Memory B cell (primary cell): ENCODE measurements at places on chromosomes 16 and 17.

DNA sequence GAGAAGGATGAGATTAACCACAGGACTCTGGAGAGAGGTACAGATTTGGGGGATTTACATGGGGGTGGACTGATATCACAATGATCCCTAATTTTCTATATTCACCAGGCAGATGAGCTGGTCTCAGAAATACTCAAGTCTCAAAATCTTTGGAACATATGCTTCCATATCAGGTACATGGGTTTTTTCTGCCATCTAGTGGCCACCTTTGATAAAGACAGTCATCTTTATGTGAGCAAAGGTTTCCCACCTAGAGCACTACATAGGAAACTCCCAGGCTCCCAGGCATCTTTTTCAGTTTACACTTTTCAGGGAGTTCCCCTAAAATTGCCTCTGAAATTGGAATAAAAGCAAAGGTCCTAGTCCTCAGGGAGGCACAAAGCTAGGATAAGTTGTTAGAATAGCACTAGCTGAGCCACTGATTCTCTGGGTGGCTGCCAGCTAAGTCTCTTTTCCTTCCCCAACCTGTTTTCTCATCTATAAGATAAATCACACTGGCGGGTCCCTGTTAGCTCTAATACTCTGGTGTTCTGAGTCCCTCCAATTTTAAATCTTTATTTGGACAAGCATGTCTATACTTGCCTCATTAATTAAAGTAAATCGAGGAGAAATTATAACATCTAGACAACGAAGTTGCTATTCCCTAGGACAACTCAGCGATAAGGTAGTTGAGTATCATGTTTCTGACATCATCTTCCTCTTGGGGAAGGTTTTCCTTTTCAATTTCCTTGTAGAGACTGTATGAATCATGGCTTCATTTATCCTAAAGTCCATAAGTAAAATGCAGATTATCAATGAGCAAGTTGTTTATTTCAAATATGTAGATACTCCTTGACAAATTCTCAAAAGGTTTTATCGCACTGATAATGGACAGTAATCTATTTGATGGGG, 19.0 kb upstream of the MON1B start:
- H3K4me1 ChIP-seq, result no peaks in the 10 kb centered on the region
- H3K4me3 ChIP-seq, result no peak overlapping the region
- H3K36me3 ChIP-seq, result no peaks in the 10 kb centered on the region
- no peak overlapping the region for H3K27ac ChIP-seq

- H3K27me3 ChIP-seq, result peaks cover 3% of the 10 kb centered on the region
- H3K36me3 ChIP-seq, result no peaks in the 10 kb centered on the region
- H3K27ac ChIP-seq, result no peak overlapping the region
- no peaks in the 10 kb centered on the region for H3K4me1 ChIP-seq
Observed at GRCh38 chr16:14036889-14037288, 34.2 kb upstream of the MRTFB start.

- H3K4me1 ChIP-seq, result no peaks in the 10 kb centered on the region
- H3K27ac ChIP-seq, result no peak overlapping the region
- no peaks in the 10 kb centered on the region for H3K36me3 ChIP-seq
- no peak for DNase-seq
Observed at GRCh38 chr16:63980763-63981162, 1141.1 kb downstream of the CDH11 start.

- peaks cover 15% of the 10 kb centered on the region for H3K4me1 ChIP-seq
- no peak for DNase-seq
- no peak overlapping the region for H3K27ac ChIP-seq
- peaks cover 17% of the 10 kb centered on the region for H3K36me3 ChIP-seq
- H3K27me3 ChIP-seq, result no peaks in the 10 kb centered on the region
Observed at GRCh38 chr17:18093616-18094408, 6.1 kb downstream of the DRG2 start.

GRCh38 chr17:74584292-74585060, 7.6 kb downstream of the CD300LD start:
- peaks cover 2% of the 10 kb centered on the region for H3K4me1 ChIP-seq
- DNase-seq, result no peak
- no peaks in the 10 kb centered on the region for H3K36me3 ChIP-seq
- peaks cover 12% of the 10 kb centered on the region for H3K27me3 ChIP-seq

DNA sequence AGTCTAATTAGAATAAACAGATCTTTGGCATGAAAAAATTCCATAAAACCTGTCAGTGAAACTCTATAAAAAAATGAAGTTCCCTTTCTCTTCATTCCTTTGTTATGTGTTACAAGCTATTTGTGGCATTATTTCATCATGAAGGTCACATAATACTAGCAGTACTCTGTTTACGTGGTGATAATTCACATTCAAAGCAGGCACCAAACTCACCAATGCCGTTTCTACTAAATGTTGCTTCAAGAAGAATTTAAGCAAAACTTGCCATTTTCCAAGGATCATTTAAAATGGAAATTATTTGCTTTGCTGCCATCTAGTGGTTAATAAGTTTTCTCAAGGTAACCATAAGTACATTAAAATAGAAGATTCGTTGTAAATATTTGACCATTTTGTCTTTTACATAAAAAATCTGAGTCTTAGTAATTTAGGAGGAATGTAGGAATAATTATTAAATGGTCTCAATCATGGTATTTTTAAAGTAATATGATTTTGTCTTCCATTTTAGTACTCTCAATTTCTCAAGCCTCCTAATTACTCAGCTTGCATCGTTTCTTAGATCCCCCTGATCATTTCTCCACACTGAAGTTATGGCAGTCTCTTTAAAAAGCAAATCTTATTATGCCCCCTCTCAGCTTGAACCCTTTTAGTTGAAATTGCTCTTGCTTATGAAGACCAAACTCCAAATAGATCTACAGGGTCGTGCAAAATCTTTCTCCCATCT, 80.8 kb downstream of the OMG start:
- no peak overlapping the region for H3K27ac ChIP-seq
- no peaks in the 10 kb centered on the region for H3K4me1 ChIP-seq
- no peak overlapping the region for H3K4me3 ChIP-seq
- no peaks in the 10 kb centered on the region for H3K27me3 ChIP-seq

DNA sequence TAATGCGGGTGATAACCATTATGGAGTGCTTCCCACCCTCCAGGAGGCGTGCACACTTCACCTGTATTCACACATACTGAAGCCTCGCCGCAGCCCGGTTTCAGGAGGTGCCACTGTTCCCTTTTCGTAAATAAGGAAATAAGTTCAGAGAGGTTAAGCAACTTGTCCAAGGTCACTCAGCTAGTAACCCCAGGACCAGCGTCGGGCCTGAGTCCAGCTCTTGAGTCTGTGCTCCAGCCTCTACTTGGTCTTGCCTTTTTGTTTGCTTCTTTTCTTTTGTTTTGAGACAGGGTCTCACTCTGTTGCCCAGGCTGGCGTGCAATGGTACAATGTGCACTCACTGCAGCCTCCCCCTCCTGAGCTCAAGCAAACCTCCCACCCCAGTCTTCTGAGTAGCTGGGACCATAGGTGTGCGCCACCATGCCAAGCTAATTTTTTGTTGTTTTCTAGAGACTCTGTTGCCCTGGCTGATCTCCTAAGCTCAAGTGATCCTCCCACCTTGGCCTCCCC, 63.5 kb upstream of the CIBAR2 start:
- peaks cover 39% of the 10 kb centered on the region for H3K27me3 ChIP-seq
- DNase-seq, result no peak
- H3K27ac ChIP-seq, result no peak overlapping the region
- no peaks in the 10 kb centered on the region for H3K4me1 ChIP-seq
- H3K36me3 ChIP-seq, result no peaks in the 10 kb centered on the region
- no peak overlapping the region for H3K4me3 ChIP-seq

GRCh38 chr17:82519971-82520903, 705 bp downstream of the FOXK2 start:
- H3K36me3 ChIP-seq, result no peaks in the 10 kb centered on the region
- peaks cover 16% of the 10 kb centered on the region for H3K4me1 ChIP-seq
- H3K27me3 ChIP-seq, result no peaks in the 10 kb centered on the region
- peak overlapping the region; percentile 96 for H3K4me3 ChIP-seq

GRCh38 chr17:8185582-8186445, 4.2 kb downstream of the BORCS6 start:
- H3K4me1 ChIP-seq, result peaks cover 7% of the 10 kb centered on the region
- DNase-seq, result peak; percentile 94
- no peak overlapping the region for H3K4me3 ChIP-seq
- H3K27me3 ChIP-seq, result no peaks in the 10 kb centered on the region
- no peaks in the 10 kb centered on the region for H3K36me3 ChIP-seq

- no peak overlapping the region for H3K27ac ChIP-seq
- peaks cover 14% of the 10 kb centered on the region for H3K4me1 ChIP-seq
- DNase-seq, result no peak
- peaks cover 13% of the 10 kb centered on the region for H3K36me3 ChIP-seq
- H3K27me3 ChIP-seq, result no peaks in the 10 kb centered on the region
Observed at GRCh38 chr17:8253801-8254200, 4.7 kb downstream of the PFAS start.

- H3K27ac ChIP-seq, result no peak overlapping the region
- DNase-seq, result no peak
- H3K4me1 ChIP-seq, result peaks cover 29% of the 10 kb centered on the region
- H3K36me3 ChIP-seq, result peaks cover 16% of the 10 kb centered on the region
- no peak overlapping the region for H3K4me3 ChIP-seq
- H3K27me3 ChIP-seq, result no peaks in the 10 kb centered on the region
Observed at GRCh38 chr16:12310286-12310685, 333.8 kb downstream of the SNX29 start.

GRCh38 chr17:73516431-73516830, 127.8 kb downstream of the SDK2 start:
- no peak for DNase-seq
- peaks cover 1% of the 10 kb centered on the region for H3K36me3 ChIP-seq
- H3K4me1 ChIP-seq, result peaks cover 12% of the 10 kb centered on the region
- no peak overlapping the region for H3K4me3 ChIP-seq

DNA sequence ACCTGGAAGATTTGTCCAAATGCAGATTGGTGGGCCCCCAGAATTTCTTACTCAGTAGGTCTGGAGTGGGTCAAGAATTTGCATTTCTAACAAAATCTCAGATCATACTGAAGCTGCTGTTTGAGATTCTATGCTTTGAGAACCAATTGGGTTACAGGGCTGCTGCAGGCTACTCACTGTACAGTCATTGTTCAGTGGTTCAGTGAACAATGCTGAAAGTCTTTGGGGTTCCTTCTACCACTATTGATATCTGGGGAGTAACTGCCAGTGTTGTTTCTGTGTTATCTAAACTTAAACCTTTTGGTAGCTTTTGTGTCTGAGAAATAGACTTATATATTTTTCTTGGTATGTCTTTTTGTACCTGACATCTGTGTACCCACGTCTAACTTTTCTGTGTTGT, 187.5 kb downstream of the TANC2 start:
- H3K36me3 ChIP-seq, result peaks cover 3% of the 10 kb centered on the region
- no peak overlapping the region for H3K27ac ChIP-seq
- H3K4me3 ChIP-seq, result no peak overlapping the region
- no peak for DNase-seq
- H3K4me1 ChIP-seq, result peaks cover 11% of the 10 kb centered on the region
- H3K27me3 ChIP-seq, result no peaks in the 10 kb centered on the region

DNA sequence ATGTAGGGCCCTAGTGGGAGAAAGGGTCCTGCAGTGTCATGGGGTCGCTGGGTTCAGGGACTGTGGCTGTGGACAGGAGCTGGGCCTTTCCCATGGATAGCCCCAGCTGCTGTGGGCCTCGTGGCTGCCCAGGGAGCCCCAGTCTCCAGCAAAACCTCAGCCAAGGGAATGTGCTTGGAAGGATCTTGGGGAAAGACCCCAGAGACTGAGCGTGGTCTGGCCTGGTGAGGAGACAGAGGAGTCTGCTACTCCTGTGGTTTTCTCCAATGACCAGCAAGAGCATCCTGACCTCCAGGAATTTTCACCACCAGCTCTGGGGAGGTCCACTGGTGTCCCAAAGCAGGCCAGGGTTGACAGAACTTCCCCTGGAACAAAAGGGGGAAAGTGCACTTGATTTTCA, 42.3 kb downstream of the RNF112 start:
- H3K4me1 ChIP-seq, result peaks cover 2% of the 10 kb centered on the region
- DNase-seq, result no peak
- no peak overlapping the region for H3K4me3 ChIP-seq
- H3K27me3 ChIP-seq, result peaks cover 5% of the 10 kb centered on the region

- no peaks in the 10 kb centered on the region for H3K36me3 ChIP-seq
- no peaks in the 10 kb centered on the region for H3K27me3 ChIP-seq
- H3K4me1 ChIP-seq, result no peaks in the 10 kb centered on the region
- DNase-seq, result no peak
- no peak overlapping the region for H3K4me3 ChIP-seq
Observed at GRCh38 chr16:72221630-72222024, 49.7 kb upstream of the PMFBP1 start.

DNA sequence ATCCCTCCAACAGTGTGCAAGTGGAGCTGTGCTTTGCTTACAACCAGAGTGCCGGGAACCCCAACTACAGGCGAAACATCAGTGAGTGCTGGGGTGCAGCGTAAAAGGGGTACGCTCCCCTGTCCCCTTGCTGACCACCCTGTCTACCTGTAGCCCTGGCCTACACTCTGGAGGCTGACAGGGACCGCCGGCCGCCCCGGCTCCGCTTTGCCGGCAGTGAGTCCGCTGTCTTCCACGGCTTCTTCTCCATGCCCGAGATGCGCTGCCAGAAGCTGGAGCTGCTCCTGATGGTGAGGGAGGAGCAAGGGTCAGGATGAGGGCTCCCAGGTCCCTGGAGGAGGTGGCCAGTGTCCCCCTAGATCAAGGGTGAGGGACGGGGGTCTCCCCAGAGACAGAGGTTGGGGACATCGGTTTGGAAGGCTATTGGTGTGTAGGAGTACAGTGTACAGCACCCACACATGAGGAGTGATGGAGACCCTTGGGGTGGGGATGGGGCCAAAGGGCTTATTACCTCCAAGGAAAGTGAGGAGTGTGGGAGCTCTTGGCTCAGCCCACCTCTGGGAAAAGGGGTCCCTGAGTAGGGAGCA, 19.6 kb upstream of the PDK2 start:
- H3K27me3 ChIP-seq, result no peaks in the 10 kb centered on the region
- H3K4me1 ChIP-seq, result peaks cover 16% of the 10 kb centered on the region
- DNase-seq, result no peak
